ENCODE measurements at places on chromosomes 6 and 20.

DNA sequence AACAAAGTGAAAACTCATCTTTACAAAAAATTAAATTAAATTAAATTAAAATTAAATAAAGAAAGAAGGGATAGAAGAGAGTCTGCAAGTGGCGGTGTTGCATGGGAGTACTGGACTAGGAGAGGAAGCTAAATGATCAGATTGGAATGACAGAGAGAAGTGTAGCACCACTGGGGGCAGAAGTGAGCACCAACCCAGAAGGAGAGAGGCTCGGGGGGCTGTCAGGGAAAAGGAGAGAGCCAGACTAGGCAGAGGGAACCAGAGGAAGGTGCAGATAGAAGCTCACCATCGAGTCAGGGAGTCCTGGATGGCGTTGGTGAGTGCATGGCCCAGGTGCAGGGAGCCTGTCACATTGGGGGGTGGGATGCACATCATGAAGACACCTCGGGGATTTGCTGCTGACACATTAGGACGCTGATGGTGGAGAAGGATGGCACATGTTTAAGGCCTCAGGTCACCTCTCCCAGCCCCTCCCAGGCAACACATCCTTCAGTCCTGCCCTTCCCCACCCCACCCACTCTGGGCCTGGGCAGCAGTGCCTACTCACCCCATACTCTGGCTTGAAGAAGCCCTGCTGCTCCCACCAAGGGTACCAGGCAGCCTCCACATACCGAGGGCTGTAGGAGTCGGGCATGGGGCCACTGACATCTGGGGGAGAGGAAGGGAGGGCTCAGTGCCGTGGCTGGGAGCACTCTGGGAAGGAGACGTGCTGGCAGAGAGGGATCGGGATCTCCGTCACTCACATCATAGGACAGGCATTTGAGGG, 4.0 kb downstream of the VARS1 start:
- DNase-seq = peak; percentile 42

- DNase-seq = no peak
These were observed 33.0 kb upstream of the CDH22 start for GRCh38 chr20:46341074-46342009.

GRCh38 chr20:51034476-51034875, 11.6 kb upstream of the KCNG1 start:
- no peak for DNase-seq

- DNase-seq = no peak
These were observed 65.5 kb downstream of the GMDS start for GRCh38 chr6:2179950-2180349.

DNA sequence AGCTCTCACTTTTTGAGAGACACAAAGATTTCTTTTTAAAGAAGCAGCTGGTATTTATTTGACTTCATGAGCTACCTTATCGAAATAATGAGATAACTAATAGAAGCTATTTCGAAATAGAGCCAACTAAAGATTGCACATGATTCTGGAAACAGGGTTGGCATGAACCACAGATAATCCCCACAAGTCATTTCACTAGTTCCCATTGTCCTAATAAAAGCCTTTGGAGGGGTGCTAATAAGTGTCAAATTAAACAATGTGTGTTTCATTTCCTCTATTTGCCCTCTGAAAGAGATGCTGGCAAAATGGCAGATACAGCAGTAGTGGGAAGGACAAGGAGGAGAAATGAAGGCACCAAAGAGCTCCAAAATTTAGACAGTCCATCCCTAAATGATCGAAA, 78.6 kb upstream of the RIPOR2 start:
- DNase-seq = no peak

GRCh38 chr20:17442588-17442987, 88.6 kb downstream of the BFSP1 start:
- no peak for DNase-seq

- no peak for DNase-seq
These were observed 99.6 kb upstream of the TMEM170B start for GRCh38 chr6:11437824-11438459.

- DNase-seq = no peak
These were observed 575.8 kb upstream of the ADGRB3 start for GRCh38 chr6:68059261-68059660.

- no peak for DNase-seq
These were observed 501.6 kb upstream of the MAP3K7 start for GRCh38 chr6:91088515-91088914.
